Mucosa of descending colon (tissue), 3 donors: ENCODE measurements at places on chromosomes 5 and 9. TPM values are rescaled to one million over a fixed set of nuclear protein-coding genes. Genes with fewer than 3 reads are reported as not detected.

- no peak for DNase-seq
Measured at GRCh38 chr9:19875291-19875920, 86.6 kb upstream of the SLC24A2 start.

Gene ZBTB26
- 5.1 TPM for total RNA-seq

Gene CARTPT
- total RNA-seq, result 14.0 TPM

Gene SCGB3A2
- not detected for total RNA-seq

Gene ARID3C
- total RNA-seq, result not detected
